ENCODE measurements at places on chromosomes 3 and 15.

GRCh38 chr3:98035208-98035607 is at the start of gene GABRR3:
Gene GABRR3 (minus strand): TSS chr3:98035315. CDS start chr3:98034987, 328 bp downstream.
- no peak for DNase-seq

DNA sequence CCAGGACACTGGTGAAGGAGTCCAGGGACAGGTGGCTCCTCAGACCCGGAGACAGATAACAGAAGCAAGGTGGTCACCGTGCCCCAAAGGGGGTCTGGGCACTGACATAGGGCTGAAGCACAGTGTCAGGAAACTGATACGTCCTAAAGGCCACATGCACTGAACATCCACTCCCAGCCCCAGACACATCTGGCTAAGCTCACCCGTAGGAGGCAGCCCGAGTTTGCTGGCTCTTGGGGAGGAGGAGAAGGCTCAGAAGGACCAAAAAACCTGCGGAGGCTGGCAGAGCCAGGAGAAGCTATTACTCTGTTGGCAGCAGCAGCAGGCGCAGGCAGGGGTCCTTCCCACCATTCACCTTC is 1.2 kb downstream of the CACNA2D2 start:
- no peak for DNase-seq

- DNase-seq: no peak
These were observed 563.4 kb upstream of the DPPA4 start for GRCh38 chr3:109900783-109901182.

- peak; percentile 63 for DNase-seq
These were observed 46.4 kb downstream of the GJD2 start for GRCh38 chr15:34708422-34708821.

GRCh38 chr3:58190291-58190690 is 20.5 kb downstream of the DNASE1L3 start:
- no peak for DNase-seq

- peak; percentile 70 for DNase-seq
These were observed 66.8 kb upstream of the BLM start for GRCh38 chr15:90650117-90650955.

- DNase-seq: no peak
These were observed 5.5 kb downstream of the IL12A start for GRCh38 chr3:159994182-159994581.

GRCh38 chr3:176590722-176591121 is 606.6 kb downstream of the TBL1XR1 start:
- DNase-seq: peak; percentile 17

DNA sequence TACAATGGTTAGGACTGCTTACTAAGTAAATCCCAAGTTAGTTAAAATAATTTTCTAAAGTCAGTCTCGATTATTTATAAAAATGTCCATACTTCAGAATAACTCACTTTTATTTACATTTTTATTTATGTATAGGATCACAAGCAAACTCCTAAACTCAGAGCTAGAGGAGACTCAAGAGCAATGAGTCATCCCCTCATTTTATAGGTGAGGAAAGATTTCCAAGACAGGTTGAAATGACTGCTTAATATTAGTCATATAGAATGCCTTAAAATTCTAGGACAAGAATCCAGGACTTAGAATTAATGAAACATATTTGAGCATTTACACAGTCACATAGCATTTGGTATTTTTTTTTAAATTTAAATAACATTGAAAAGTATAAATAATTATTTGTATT is 983.8 kb downstream of the SI start:
- DNase-seq: no peak

- no peak for DNase-seq
These were observed 532 bp upstream of the SELENOT start for GRCh38 chr3:150602426-150603152.

DNA sequence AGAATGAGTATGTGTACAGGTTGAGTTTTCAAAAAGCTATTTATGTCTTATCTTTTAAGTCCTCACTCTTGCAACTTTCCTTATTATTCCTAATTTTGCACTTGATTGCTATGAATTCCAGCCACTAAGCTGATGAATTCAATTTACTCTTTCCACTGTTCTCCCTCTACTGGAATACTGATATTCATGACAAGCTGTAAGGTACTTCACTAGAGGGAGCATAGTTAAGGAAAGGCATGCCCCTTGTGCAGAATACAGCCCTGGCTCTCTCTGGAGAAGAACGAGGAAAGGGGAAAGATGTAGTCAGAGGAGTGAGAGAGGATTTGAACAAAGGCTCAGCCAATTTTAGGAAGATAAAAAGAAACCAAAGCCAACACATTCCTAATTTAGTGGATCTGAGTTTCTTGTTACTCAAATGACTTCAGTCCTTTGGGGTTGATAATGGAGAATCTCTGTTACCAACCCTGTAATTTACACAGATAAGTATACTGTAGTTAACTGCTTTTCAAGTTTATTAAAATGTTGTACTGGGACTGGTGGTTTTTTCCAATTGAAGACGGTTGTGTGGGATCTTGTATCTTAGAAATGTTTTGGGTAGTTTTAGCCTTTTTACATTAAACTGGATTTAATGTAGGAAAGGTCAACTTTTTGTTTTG is 4.0 kb downstream of the SCAANT1 start:
- DNase-seq: peak; percentile 36

DNA sequence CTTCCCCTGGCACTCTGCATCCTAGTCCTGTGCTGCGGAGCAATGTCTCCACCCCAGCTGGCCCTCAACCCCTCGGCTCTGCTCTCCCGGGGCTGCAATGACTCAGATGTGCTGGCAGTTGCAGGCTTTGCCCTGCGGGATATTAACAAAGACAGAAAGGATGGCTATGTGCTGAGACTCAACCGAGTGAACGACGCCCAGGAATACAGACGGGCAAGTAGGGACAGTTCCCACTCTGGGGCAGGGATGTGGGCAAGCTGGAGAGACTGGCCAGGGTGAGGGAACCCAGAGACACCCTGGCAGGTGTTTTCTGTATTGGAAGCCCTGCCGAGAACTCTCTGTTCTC is 247 bp downstream of the FETUB start:
- no peak for DNase-seq

- no peak for DNase-seq
These were observed 36.3 kb upstream of the MYH15 start for GRCh38 chr3:108546692-108547091.

- DNase-seq: peak; percentile 92
These were observed 258.9 kb upstream of the THBS1 start for GRCh38 chr15:39321977-39322376.

- DNase-seq: no peak
These were observed 428.9 kb downstream of the VGLL3 start for GRCh38 chr3:86562090-86562489.

DNA sequence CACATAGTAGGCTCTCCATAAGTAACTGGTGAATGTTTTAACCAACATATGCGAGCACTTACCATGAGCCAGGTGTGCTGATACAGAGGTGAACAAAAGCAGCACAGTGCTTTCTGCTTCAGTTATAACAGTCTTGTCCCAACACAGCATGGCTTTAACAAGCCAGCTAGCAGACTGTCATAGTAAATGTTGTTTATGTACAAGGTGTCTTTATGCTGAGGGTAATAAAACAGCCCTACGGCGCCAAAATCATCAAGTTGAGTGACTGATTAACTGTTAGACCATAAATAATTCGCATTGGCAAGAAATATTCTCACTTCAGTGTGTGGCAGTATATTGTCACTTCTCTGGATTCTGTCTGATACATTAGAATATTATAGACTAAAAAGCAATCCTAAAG is 646.0 kb upstream of the CFAP20DC start:
- DNase-seq: no peak

GRCh38 chr15:35696767-35697231 is 150.8 kb upstream of the DPH6 start:
- DNase-seq: peak; percentile 89

DNA sequence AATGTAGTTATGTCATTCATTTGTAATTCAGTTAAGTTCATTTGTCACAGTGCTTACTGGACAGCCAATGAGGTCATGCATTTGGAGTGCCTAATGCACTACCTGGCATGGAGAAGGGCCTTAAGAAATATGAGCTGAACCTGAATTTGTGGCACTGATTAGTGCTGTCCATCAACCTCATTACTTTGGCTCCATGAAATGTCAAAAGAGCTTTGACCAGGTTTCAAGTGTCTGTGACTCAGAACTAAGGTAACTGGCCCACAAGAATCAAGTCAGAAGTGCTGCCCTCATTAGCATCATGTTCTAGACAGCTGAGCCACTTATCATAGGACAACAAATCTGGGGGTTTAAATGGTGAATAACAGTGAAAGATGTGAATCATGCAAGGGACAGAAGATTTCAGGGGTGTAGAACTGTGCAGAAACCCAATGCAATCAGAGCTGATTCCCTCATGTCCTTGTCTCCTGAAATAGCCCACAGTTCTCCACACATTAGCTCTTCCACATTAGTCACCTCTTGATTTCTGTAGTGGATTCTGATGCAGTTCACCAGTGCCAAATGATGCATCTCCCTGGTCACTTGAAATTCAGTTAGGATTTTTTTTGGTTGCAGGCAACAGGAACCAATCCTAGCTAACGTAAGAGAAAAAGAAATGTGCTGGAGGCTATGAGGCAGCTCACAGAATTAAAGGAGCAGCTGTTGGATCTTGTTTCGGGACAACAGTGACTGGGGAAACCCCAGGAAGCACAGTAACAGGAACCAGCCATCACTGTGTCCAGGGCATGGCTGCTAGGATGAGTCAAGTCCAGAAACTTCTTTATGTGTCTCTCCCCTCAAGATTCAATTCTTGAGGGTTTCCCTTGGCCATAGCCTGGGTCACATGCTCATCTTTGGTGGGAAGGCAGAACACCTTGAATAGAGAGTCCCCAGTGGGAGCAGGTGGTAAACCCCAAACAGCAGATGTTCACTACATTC is 38.7 kb downstream of the CHST2 start:
- DNase-seq: peak; percentile 34

GRCh38 chr3:112813723-112814171 is 32.9 kb downstream of the CD200R1L start:
- peak; percentile 79 for DNase-seq

- DNase-seq: no peak
These were observed 59.4 kb upstream of the TRPM1 start for GRCh38 chr15:31160740-31161495.

DNA sequence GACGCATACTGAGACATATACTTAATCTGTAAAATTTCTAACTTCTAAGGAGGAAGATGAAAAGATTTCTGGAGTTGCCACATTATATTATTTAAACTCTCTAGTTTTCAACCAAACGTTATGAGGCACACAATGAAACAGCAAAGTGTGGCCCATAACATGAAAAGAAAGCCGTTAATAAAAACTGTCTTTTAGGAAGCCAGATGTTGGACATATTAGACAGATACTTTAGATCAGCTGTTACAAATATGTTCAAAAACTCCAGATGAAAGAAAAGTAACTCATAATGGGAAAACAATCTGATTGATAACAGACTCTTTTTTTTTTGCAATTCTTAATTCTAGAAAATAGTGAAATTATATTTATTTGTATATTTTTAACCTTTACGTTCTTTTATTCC is 34.3 kb downstream of the ADAMTSL3 start:
- no peak for DNase-seq

DNA sequence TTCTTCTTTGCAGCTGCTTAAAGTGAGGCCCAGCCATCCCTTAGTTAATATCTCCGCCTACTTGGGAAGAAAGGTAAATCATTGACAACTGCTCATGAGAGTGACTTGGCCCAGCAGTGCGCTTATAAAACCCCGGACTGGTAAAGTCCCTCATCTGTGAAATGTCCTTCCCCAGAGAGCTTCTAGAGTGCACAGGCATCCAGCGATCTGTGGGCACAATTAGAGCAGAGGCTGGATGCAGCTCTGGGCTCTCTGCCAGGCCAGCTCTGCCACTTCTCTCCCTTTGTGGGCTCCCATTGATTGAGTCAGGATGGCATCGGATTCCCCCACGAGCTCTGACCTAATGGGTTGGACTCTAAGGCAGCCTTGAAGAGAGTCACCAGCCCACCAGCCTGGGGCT is 219.0 kb upstream of the LINGO1 start:
- no peak for DNase-seq

GRCh38 chr15:31387479-31388118 is 61.0 kb downstream of the KLF13 start:
- DNase-seq: peak; percentile 59

DNA sequence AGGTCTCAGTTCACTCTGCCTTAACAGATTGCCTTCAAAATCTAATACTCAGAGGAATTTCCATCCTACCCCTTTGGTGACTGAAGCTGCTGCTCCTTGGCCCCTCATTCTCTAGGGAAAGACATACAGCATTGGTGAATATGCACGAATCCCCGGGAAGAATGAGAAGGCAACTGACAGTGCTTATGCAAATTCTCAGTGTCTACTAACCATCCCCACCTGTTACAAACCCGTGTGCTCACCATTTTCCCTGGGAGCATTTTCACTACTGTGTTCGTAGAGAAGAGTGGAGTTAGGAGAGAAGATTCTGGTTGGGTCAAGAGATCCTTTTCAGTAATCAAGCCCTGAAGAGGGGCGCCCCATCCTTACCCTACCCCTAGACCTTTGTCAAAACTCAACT is 37.7 kb downstream of the SYNM start:
- no peak for DNase-seq

- peak; percentile 15 for DNase-seq
These were observed at the start of gene GHRL for GRCh38 chr3:10292505-10293419. Gene GHRL (minus strand): TSS chr3:10292947. CDS start chr3:10290180, 2,767 bp downstream.

GRCh38 chr3:167728632-167729323 is 5.9 kb downstream of the PDCD10 start:
- no peak for DNase-seq

DNA sequence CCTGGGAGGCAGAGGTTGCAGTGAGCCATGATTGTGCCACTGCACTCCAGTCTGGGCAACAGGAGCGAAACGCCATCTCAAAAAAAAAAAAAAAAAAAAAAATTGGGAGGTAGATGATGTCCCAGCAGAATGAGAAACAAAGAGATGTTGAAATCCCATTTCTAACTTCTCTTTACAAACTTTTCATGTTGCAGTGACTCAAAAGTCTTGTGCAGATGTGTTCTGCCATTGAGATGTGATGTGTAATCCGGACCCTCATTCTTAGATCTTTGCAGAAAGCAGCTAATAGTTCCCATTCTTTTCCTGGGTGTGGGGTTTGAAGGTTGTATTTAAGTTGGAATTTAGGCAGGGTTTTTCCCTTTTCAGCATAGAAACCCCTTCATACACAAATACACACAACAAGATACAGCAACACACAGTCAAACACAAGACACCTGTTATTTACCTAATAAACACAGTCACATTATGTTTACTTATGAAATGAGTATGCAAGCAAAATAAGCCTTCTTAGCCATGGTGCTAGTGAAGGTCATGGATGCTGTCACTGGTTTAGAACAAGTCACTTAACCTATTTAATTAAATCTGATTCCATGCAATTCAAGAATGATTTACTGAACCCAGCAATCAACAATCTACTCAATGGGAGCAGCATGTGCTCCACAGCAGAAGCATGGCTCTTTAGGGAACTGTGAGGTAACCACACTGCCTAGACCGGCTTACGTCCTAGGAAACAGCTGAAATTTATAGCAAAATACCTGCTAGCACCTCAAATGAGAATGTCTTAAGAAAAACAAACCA is 14.9 kb downstream of the SIAH2 start:
- DNase-seq: no peak

GRCh38 chr3:189094539-189094938 is 77.2 kb upstream of the TPRG1 start:
- DNase-seq: no peak

GRCh38 chr3:172148702-172149565 is 109.6 kb downstream of the FNDC3B start:
- DNase-seq: no peak

GRCh38 chr3:46062679-46063078 is 35.4 kb upstream of the XCR1 start:
- no peak for DNase-seq

- DNase-seq: no peak
These were observed 191.4 kb downstream of the MEIS2 start for GRCh38 chr15:36908991-36909390.

- DNase-seq: no peak
These were observed 2.7 kb downstream of the GAP43 start for GRCh38 chr3:115626006-115626409.

- DNase-seq: peak; percentile 75
These were observed 7.2 kb downstream of the PLA1A start for GRCh38 chr3:119604878-119605277.
